ENCODE measurements at places on chromosomes 2 and 18.

GRCh38 chr18:79309614-79310358, 85.9 kb upstream of the NFATC1 start:
- DNase-seq = no peak

- DNase-seq = no peak
Observed at GRCh38 chr2:241363426-241363825, 7.3 kb downstream of the FARP2 start.

DNA sequence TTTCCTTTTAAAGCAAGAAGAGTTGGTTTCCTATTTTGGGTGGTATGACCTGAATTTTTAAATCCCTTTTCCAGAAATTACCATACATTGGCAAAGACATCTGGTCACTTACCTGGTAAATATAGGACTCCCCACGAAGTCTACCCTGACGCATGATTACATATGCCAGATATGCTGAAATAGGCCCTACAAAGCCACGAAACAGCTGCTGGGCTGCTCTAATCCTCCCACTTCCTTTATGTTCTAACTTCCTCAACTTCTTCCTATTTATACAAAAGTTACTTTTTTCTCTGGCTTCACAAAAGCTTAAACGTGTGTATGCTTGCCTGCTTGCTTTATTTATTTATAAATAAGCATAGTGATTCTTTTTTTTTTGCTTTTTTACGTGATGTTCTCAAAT, 186.0 kb upstream of the EPHA4 start:
- DNase-seq = no peak

GRCh38 chr2:7634409-7634808, 717.2 kb downstream of the RNF144A start:
- no peak for DNase-seq

DNA sequence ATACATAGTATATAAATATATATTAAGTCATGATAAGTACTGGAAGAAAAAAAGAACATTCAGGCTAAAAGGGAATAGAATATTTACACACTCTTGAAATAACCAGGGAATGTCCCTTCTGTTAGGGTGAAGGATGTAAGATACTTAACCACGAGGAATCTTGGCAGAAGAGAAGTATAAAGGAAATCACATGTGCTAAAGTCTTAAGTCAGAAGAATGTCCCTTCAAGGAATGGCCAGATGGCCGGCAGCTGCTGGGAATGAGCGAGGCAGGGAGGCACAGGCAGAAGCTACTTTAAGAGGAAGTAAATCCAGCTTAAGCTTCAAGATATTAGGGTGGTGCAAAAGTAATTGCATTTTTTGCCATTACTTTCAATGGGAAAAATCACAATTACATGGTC, 5.5 kb downstream of the CCDC102B start:
- DNase-seq = no peak

DNA sequence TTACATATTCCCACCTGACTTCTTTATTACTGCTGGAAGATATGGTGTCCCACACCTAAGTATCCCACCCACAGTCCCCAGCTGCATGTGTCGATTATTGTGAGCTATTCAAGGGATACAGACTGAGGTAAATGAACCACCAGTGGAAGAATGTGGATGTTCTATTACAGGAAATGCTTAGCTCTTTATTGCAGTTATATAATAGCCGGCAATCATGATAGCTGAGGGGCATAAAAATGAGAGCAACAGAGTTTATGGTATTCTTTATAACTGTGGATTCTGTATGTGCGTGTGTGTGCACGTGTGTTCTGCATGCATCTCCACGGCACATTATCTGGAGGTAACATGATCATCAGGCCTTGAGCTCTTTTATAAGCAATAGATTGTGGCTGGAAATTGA, 198.9 kb downstream of the NEDD4L start:
- DNase-seq = no peak

DNA sequence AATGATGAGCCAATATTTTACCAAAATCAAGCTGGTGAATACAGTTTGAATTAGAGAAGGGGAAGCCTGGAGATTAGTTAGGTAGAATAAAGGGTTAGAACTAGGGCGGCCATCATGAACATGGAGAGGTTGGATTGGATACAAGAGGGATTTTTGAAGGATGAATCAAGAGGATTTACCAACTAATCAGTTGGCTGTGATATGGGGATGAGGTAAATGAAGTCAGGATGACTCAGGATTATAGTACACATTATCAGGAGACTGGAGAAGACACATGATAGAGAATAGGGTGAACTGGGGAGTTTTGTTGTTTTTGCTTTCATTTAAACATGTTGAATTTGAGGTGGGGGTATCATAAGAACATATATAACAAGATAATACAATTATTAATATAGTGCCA, 73.8 kb upstream of the PROKR1 start:
- no peak for DNase-seq

GRCh38 chr2:100260712-100261620, 61.3 kb downstream of the LONRF2 start:
- no peak for DNase-seq

GRCh38 chr2:217790195-217790594, 212.6 kb downstream of the TNS1 start:
- DNase-seq = no peak

DNA sequence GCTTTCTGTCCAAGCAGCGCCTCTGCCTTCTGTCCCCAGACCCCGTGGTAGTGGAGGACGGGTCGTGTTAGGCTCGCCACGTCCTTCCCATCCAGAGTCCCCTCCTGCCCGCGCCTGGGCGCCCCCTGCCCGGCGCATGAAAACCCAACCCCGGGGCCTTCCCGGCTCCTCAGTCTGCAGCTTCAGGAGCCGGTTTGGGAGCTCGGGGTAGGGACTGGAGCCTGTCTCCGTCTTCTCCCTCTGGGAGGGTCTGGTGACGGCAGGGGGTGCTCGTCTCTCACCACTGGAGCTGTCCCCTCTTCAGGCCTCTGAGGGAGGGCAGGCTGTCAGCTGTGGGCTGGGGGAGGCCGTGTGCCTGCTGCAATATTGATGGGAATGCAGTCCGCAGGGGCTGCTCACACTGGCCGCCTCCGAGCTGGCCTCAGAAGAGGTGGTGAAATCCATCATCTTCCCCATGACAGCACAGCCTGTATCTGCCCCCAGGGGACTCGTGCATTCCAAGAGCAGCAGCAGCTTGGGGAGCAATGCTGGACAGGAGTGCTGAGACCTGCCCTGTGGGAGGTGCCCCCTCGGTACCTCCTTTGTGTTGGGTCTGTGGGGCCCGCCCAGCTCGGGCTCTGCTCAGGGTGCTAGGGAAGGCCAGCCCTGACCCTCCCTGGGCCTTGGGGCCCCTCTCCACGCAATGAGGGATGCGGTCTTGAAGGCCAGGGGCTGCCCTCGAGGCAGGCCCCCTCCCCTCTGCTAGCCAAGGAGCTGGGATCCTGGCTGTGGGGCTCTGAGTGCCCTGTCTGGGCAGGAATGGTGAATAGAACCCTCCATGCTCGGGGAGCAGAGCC, 17.8 kb upstream of the KLHL30 start:
- DNase-seq = no peak

GRCh38 chr2:182375862-182376261, 51.0 kb downstream of the PDE1A start:
- no peak for DNase-seq

DNA sequence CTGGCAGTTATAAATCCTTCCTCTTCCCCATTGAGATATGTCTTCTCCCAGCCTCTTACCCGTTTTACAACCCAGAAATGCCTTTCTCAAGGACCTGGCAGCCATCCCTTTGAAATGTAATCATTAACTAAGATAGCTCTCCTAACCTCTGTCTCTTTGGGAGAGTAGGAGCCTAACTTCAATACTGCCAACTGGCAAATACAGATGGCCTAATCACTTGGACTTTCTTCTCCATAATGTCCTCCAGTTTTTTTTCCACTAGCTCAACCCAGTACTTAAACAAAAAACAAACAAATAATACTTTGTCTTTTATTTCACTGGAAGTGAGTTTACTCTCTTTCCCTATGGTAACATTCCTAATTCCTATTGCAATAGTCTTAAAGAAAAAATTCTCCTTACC, 1391.1 kb downstream of the SUCLG1 start:
- no peak for DNase-seq

DNA sequence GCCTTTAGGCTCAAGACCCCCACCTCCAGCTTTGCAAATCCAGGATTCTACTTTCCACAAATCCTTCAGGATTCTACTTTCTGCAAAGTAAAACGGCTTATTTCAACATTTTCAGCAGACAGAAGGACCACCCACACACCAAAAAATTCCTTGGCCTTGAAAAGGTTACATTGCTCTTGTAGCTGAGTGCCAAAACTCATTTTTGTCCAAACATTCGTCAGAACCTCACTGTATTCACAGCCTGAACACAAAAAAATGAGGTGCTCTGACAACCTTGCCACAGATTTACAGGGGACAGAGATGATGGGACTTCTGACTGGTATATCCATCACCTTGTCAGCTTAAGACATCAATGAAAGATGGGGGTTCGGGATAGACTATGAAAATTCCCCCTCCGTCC, 63.0 kb upstream of the COX7A2L start:
- DNase-seq = no peak

DNA sequence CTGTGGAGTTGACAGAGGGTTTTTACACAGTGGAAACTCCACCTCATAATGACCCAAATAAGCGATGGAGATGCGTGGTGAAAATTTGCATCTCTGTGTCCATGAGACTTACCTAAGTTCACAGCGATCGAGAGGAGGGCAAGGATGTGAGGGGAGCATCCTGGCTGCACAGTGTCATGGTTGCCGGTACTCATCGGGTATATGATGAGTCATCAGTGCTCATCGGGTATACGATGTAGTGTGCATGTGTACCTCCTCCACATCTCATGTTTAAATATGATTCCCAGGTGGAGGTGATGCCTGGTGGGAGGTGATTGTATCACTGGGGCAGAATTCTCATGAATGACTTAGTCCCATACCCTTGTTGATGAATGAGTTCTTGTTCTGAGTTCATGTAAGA, 233.5 kb downstream of the MYT1L start:
- no peak for DNase-seq

DNA sequence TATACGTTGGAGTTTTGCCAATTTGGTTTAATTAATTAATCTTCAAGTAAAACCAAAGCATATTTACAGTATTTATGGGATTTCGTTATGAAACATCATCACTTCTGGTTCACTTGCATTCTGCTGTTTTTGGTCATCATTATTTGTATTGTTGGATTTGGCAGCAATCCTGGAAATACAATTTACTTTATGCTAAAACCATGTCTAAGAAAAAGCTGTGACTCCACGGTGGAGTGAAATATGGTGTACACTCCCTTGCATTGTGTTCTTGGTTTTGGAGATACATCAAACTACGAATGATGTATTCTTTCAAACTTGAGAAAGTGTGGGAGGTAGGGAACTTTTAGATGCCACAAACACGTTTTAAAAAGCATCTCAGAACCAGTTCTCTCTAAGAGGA, 106.4 kb downstream of the CTAGE1 start:
- no peak for DNase-seq

DNA sequence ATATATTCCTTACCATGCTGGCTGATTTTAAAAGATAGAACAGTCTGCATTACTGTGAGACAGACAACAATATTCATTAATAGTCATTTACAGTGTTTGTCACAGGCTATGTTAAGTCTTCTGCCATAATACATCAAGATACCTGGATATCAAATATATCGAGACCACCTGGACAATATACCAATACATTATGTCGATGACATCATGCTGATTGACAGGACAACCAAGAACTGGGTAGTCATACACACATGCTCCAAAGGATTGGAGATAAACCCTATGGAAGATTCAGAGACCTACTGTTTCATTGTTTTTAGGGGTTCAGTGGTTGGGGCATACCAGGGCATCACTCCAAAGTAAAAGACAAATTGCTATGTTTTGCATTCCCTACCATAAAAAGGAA, 26.5 kb upstream of the SMCHD1 start:
- DNase-seq = no peak

- no peak for DNase-seq
Observed at GRCh38 chr2:142918624-142919023, 41.2 kb downstream of the KYNU start.

- no peak for DNase-seq
Observed at GRCh38 chr2:238659231-238659630, 188.7 kb upstream of the TWIST2 start.

DNA sequence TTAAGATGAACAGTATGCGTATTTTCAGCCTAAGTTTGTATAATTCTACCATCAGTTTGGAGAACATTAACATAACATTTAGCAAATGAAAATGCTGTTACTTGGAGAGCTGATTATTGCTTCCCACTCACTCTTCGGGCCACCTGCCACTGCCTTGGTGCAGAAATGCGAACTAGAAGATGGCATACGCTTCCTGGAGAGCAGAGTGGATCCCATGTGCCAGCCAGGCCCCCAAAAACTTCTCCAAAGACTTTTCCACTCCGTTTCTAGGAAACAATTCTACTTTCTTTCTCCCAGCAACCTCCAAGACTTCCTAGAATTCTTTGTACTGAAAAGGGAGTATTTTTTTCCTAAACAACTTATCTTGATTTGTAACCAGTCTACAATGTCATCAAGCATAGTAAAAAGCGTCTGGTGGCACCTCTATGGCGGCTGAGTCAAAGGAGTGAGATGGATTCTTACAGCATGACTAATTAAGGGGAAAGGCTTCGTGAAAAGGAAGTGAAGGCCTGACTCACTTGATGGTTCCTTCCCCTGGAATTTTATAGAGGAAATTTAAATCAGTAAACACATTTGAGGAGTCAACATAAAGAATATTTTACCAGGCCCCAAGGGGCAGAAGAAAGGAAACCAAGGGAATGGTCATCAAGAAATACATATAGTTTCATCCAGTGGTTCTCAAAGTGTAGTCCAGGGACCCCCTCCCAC, 36.6 kb downstream of the FEZ2 start:
- no peak for DNase-seq

GRCh38 chr2:236170590-236171165, 2.5 kb upstream of the GBX2 start:
- no peak for DNase-seq

DNA sequence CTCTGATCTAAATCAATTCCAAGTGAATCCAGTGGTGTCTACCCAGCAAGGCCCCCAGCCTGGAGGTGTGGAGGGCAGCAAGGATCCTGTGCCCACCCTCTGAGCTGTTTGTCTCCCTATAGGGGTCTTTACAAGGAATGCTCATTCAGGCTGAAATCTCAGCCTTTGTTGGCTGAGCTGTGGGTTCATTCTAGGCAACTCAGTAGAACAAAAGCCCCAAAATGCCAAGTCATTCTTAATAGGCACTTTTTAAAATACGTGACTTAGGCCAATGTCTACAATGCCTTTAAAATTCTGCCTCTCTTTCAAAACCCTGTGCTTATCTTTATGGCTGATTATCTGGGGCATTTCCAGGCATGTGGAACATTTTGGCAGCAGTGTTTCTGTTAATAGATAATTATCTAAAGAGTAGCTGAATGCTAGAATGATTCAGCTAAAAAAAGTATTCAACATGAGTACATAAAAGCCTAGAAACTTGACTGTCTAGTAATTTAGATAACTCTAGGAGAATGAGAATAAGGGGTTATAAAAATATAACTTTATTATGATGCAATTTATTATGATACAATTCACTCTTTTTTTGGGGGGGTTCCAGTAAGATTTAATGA, 7.4 kb downstream of the UGT1A6 start:
- no peak for DNase-seq

- no peak for DNase-seq
Observed at GRCh38 chr2:164523009-164523408, 98.3 kb downstream of the GRB14 start.
